ENCODE measurements at places on chromosomes 1 and 21. TPM values are rescaled to one million over a fixed set of nuclear protein-coding genes. Genes with fewer than 3 reads are reported as not detected.

DNA sequence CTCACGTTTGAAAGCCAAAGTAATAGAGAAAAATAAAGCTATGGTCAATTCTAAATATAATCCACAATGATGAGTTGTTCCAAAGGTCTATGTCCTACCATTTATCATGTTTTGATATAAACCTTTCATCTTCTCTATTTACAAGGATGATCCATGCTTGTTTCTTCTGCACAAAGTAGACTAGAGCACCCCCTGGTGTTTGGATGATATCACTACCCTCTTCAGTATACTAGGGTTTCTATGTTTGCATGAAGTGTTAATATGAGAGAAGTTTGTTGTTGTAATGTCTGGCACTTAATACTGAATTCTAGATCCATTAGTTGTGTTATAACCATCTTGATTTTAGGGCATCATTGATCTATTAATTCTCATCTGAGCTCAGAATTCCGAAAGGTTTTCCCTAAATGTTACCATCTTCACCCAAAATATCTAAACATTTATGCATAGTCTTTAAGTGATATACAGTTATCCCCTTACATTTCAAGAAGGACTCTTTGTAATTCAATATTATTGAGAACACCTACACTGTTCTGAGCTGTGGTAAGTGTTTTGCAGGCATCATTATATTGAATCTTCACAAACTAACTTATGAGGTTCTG is 21.1 kb downstream of the CLDN8 start:
- H3K4me1 ChIP-seq, result no peaks in the 10 kb centered on the region
- no peak for DNase-seq
- H3K27me3 ChIP-seq, result no peaks in the 10 kb centered on the region
- no peak overlapping the region for H3K4me3 ChIP-seq

DNA sequence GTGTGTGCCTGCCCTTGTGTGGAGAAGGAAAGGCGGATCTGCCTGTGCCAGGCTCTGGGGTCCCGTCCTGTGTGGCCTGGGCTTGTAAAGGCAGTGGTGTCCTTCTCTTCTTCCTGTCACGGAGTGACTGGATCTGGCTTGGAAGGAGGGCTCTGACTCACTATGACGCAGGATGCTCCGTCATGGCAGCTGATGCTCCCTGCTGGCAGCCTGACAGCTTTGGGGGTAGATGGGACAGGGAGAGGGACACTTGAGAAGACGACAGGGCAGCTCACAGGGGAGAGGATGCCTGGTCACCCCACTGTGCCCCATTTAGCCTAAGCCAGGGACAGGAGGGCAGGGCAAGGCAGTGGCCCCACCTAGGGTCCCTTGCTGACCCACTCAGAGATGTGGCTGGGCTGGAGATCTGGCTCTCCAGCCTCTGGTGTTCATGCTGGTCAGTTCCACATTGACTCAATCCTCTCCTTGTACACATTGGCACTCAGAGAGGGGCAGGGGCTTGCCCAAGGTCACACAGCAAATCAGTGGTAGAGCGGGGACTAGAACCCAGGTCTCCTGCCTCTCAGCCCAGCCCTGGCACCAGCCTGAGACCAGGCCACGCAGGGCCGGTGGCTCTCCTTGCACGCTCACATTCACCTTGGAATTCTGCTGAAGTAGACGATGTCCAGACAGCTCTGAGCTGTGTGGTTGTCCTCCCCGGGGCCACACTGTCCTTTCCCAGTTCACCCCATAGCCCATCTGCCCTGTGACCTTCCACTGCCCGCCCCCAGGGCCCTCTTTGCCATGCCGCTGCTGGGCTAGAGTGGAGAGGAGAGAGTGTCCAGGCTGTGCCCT is 2.8 kb upstream of the FAM131C start:
- no peaks in the 10 kb centered on the region for H3K36me3 ChIP-seq
- no peak overlapping the region for H3K4me3 ChIP-seq
- no peaks in the 10 kb centered on the region for H3K27me3 ChIP-seq
- DNase-seq, result no peak

- no peaks in the 10 kb centered on the region for H3K27me3 ChIP-seq
- no peaks in the 10 kb centered on the region for H3K36me3 ChIP-seq
- H3K27ac ChIP-seq, result no peak overlapping the region
- no peak overlapping the region for H3K4me3 ChIP-seq
- DNase-seq, result no peak
Observed at GRCh38 chr1:3545363-3546047, 65.8 kb downstream of the MEGF6 start.

DNA sequence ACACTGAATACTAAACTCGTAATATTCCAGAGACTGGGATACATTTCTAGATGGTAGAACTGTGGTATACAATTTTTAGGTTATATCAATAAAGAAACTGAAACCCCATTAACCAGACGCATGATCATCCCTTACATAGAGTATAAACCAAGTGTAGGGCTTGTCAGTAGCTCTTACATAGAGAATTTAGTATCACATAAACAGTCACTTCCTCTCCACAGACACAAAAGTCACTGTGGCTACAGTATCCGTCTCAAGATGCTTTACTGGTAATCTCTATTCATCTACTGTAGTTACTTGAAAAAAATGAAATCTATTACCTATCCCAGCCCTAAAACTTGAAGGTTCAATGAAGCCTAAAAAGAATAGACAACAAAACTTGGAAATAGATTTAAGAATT is 252.3 kb upstream of the TMPRSS15 start:
- no peak overlapping the region for H3K4me3 ChIP-seq
- H3K4me1 ChIP-seq, result no peaks in the 10 kb centered on the region
- no peak for DNase-seq

- DNase-seq, result no peak
- no peaks in the 10 kb centered on the region for H3K27me3 ChIP-seq
- peak within 1 kb of the TSS; percentile 6 for H3K27ac ChIP-seq
- peak within 1 kb of the TSS; percentile 26 for H3K4me3 ChIP-seq
- peaks cover 1% of the 10 kb centered on the region for H3K4me1 ChIP-seq
Observed at GRCh38 chr1:34792868-34793727, at the start of gene GJA4. Gene GJA4, plus strand, starts transcription at chr1:34792999. Its CDS starts 1,215 bp downstream, at chr1:34794214.

DNA sequence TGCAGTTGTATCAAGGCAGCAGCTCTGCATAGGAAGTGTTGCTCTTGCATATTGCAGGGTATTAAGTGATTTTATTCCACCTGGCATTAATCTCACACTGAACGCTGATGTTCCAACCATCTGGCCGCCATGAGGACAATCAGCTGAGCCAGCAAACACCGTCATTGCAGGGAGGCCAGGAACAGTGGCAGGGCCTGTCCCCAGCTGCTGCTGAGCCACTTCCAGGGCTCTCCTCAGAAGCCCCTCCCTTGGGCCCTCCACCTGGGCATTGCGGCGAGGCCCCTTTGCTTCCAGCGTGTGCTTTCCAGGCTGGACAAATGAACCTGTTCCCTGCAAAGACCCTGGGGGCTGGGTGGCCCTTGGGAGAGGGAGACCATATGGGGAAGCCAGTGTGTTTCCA is 171.6 kb upstream of the C1orf174 start:
- H3K4me3 ChIP-seq, result no peak overlapping the region
- no peak for DNase-seq
- no peaks in the 10 kb centered on the region for H3K27me3 ChIP-seq
- H3K27ac ChIP-seq, result no peak overlapping the region
- H3K36me3 ChIP-seq, result no peaks in the 10 kb centered on the region

GRCh38 chr21:35932232-35932911 is 128.0 kb downstream of the SETD4 start:
- H3K27me3 ChIP-seq, result no peaks in the 10 kb centered on the region
- H3K4me3 ChIP-seq, result no peak overlapping the region
- H3K27ac ChIP-seq, result no peak overlapping the region

DNA sequence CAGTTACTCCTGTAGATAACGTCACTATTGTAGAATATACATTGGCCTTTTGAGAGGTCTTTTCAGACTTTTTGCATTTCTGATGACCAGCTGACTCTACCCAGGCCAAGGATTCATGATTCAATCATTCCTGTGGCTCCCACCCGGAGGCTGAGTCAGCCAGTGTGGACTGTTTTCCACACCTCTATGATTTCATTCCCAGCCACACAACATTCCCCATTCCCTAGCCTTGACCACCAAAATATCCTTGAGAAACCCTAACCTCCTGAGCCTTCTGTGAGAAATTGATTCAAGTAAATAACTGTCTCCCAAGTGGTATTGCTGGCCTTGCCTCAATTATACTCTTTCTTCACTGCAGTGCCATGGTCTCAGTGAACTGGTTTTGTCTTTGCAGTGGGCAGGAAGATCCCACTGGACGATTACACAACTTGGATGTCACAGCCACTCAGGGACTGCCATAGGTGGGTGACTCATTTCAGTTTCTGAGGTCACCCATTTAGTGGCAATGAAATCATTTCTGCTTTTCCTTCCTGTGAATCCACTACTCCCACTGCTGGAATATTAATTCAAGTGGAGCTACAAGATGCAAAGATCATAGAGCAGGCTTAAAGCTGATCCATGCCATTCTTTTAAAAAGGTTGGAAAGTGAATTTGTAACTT is 518.6 kb upstream of the ZP4 start:
- H3K4me3 ChIP-seq, result no peak overlapping the region
- DNase-seq, result no peak
- no peak overlapping the region for H3K27ac ChIP-seq
- H3K27me3 ChIP-seq, result no peaks in the 10 kb centered on the region
- H3K36me3 ChIP-seq, result no peaks in the 10 kb centered on the region

The SOX13 gene
- 33.5 TPM for total RNA-seq

Data from ovary (tissue), 10 donors.